ENCODE measurements at places on chromosomes 13 and 19.

DNA sequence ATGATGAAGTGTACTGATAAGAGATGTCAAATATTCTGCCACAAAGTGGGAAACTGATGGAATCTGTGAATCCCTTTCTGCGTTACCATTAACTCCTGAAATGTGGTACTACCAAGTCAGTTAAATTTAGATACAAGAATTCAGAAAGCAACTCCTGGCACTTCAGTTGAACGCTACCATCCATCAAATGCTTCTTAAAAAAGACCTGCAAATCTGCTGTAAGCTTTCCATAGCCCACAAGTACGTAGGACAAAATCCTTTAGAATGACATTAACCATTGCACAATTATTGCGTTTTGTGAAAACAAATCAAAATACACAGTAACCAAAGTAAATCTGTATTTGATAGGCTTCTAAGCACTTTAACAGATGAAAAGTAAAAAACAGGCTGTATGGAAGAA lies 5.4 kb downstream of the SMAD9 start:
- no peak for DNase-seq

DNA sequence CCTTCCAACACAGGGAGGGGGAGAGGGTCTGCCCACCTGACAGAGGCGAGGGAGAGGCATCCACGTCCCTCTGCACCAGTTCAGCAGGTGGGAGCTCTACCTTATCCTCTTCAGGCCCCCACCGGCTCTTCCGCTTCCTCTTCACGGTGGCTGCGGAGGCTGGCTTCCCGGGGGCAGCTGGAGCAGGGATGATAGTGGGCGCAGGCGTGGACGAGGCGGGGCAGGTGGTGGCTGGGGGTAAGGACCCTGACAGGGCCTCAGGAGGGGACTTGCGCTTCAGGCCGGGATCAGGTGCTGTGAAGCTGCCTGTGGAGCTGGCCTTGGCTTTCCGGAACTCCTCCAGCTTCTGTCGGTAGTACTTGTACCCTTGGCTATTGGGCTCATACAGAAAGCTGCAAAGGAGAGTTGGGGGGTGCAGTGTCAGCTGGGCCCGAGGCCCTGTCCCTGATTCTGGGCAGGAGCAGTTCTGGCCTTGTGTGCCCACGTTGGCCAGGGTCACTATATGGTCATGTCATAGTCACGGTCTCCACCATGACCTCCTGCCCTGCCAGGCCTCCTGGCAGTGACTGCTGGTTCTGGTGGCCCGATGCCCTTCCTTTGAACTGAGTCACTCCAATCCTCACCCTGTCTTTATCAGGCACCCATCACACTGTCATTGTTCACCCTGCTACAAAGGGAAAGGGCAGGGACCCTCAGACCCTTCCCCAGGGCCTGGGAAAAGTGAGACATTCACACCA lies 23.2 kb downstream of the SUGP1 start:
- no peak for DNase-seq

DNA sequence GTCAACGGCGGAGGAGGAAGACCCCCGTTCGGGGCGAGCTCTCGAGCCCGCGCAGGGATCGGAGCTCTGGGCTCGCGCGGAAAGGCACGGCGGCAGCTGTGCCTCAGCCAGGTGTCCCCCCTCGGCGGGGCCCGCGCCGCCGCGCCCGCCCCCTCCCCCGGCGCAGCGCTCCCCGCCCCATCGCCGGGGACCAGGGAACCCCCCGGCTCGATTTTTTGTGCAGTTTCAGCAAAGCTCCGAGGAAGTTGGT lies 110.0 kb downstream of the KCNRG start:
- no peak for DNase-seq

DNA sequence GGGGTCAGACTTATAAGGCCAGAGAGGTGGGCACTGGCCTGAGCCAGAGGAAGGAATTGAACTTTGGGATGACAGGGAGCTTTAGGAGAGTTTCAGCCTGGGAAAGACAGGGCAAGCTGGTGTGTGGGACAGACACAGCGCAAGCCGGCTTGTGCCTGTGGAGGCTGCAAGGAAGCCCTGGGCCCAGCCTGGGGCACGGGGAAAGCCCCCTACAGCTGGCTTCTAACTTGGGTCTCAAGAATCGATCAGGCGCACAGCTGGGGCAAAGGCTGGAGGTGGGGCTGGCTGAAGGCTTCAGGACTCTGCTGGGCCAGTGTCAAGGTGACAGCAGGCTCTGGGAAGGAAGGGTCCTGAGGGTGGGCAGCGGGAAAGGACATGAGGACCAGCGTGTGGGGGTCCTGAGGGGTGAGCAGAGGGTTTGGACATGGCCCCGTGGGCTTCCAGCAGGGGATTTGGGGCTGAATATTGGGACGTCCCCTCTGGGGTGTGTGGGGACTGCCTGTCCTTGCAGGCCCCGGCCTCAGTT lies 3.0 kb downstream of the PTOV1 start:
- DNase-seq, result no peak

DNA sequence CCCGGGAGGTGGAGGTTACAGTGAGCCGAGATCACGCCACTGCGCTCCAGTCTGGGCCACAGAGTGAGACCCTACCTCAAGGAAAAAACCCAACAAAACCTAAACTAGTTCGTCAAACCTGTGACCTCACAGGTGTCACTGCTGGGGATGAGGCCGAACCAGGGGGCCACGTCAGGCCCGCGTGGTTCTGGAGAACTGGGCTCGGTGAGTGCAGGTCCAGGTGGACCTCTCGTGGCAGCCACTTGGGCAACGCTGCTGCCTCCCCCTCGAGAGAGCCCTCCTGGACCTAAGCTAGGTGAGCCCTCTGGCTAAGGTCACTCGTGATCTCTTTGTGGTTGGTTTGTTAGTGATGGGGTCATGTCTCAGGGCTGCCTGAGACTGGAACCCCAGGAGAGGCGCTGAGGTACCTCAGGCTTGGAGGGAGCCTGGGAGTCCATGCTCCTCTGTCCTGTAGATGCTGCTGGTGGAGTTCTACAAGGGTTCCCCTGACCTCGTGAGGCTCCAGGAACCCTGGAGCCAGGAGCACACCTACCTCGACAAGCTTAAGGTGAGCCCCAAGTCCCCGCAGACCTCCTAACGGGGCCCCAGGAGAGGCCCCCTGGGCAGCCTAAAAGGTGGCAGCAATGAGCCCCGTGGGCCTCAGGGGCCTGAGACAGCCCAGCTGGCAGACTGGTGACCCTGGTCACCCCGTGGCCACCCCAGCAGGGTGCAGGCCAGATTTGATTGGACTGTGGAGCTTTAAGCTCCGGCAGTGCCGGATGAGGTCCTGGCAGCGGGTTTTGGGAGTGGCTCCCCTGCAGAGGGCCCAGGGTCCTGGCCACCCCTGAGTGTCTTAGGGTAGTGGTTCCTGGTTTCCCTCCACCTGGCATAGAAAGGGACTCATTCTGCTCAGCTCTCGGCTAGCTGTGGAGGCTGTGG lies 15.6 kb downstream of the MPND start:
- no peak for DNase-seq

DNA sequence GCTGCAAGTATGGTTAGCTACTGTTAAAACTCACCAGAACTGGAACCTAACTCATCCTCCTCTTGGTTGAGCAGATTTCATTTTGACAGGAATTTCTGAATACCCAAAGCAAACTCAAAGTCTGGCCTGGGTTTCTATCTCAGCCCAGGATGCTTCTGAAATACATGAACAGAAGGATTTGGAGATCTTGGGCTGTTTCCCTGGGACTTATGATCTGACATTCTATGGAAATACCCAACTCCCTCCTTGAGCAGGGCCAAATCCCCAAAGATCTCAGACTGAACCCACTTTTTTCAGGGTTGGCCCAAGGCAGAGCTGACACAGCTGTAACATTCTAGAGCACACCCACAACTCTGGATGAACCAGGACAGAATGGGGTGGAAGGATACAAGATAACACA lies 1.1 kb upstream of the ITM2B start:
- DNase-seq, result no peak

DNA sequence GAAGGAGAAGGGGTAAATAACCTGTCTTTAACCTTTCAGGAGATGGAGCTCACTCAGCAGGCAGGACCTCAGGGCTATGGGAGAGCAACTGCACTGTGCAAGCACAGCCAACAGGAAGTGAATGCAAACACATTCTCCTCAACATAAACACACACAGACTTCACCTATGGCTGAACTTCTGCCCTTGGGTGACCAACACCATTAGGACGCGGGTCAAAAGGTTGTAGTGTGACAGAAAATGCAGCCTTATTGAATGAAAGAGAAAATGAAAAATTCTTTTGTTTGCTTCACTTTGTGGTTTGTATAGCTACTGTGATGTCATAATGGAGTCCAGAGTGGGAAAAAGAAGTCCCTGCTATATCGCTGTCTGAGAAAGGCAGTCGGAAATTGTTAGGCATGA lies 323.0 kb downstream of the NDFIP2 start:
- no peak for DNase-seq

- peak; percentile 84 for DNase-seq
Observed at GRCh38 chr19:35135389-35135909, 590 bp upstream of the LGI4 start.

DNA sequence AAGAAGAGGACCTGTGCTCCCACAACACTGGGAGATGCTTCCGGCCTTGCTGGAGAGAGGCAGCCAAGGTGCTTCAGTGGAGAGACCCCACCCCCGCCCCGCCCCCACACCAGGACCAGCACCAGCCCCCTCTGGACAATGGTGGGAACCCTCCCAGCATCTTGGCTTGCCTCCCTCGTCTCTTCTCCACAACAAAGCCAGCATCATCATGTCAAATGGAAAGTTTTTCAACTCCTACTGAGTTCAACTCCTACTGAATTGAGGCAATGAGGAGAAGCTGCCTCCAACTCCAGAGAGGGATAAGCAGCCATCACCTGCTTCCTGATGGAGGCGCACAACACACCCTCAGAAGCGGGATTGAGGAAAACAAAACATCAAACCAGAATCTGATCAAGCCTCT lies 12.8 kb downstream of the DEDD2 start:
- DNase-seq, result no peak

- DNase-seq, result no peak
Observed at GRCh38 chr13:21076253-21076652, 14.9 kb upstream of the LATS2 start.

DNA sequence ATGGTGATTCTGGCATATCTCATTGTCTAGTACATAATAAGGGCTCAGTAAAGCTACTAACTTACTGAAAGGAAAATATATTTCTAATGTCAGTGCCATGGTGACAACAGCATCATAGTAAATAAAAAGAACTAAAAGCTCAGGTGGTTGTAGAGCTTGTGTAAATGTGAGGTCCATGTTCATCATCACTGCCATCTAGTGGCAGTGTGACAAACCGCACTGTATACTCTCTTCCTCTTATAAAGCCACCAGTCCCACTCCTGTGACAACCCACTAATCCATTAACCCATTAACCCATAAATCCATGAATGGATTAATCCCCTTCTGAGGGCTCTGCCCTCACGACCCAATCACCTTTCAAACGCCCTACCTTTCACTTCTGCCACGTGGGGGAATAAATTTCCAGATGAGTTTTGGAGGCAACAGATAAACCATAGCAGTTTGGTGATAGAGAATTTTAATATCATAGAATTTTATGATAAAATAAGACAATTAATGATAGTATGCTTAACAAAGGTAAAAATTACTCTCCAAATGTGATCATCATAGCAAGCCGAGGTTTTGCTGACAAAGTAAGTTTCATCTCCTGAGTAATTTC lies 160.4 kb upstream of the SGCG start:
- peak; percentile 83 for DNase-seq

GRCh38 chr19:4477034-4477801 lies 5.1 kb downstream of the HDGFL2 start:
- no peak for DNase-seq

DNA sequence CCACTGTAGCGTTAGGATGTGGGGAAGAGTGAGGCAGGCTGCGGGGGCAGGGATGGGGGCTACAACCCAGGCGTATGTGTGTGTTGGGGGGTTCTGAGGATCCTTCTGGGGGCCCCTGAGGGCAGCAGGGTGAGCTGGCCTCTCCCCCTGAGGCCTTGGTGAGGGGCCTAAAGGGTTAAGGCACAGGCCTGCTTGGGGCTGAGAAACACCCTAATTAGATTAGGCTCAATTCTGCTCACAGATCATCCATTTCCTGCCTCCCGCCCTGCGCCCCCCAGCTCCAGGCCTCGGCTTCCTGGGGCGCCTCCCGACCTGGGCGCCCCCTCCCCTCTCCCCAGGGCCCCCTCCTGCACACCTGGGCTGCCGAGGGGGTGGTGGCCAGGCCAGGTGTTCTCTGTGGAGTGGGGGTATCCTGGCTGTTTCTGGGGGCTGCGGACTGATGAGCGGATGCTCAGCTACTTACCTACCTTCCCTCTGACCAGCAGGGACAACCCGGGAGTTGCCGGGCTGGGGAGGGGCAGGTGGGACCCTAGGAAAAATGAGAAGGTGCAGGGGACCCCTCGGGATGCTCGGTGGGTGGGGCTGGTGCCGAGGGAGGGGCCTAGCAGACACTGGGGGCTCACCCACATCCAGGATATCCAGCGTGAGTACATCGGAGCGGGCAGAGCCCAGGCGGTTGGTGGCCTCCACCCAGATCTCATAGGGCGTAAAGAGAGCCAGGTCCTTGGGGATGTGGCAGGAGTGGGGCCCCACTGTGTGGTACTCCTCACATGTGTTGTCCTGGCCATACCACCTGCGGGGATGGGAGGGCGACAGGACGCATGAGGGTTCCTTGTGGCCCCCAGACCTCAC lies 8.6 kb downstream of the CRLF1 start:
- no peak for DNase-seq

DNA sequence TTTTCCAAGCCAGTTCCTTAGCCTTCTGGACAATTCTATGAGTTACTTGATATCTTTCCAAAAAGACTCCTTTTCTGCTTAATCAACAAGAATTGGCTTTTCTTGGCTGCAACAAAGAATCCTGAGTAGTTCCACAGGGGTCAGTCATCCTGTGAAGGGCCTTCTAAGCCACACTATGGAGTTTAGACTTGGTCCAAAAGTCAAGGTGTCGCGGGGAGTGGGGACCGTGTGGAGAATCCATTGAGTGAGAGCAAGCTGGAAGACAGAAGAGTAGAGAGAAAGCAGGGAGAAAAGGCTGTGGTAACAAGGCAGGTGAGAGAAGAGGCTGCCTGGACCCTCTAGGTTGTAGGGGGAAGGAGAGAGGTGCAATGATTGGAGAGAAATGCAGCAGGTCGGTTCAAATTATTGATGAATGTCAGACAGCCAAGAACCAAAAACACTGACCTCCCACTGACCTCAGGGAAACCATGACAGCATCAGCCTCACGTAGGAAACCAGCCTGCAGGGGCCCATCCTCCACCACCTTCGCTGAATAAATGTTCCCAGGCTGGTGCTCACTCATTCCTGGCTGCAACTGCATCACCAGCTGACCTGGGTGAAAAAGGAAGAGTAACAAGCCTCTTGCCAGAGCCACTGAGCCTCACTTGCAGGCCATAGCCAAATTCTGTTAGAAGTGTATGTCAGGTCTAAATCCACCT lies 7.1 kb upstream of the IFT88 start:
- DNase-seq, result no peak
